Stimulated activated CD8-positive, alpha-beta memory T cell treated with anti-CD3 and anti-CD28 coated beads, Interleukin-12 subunit alpha, Interleukin-12 subunit beta, amount 100 ng/mL, for 1 hour (primary cell): ENCODE measurements at places on chromosomes 3 and 15.
A peak's percentile ranks its signal among the peaks of the same experiment; 100 is the strongest.

GRCh38 chr15:44034933-44035624 is 160.0 kb downstream of the FRMD5 start:
- no peak for DNase-seq

- DNase-seq, result no peak
Observed at GRCh38 chr3:166052440-166052839, 215.2 kb upstream of the BCHE start.

DNA sequence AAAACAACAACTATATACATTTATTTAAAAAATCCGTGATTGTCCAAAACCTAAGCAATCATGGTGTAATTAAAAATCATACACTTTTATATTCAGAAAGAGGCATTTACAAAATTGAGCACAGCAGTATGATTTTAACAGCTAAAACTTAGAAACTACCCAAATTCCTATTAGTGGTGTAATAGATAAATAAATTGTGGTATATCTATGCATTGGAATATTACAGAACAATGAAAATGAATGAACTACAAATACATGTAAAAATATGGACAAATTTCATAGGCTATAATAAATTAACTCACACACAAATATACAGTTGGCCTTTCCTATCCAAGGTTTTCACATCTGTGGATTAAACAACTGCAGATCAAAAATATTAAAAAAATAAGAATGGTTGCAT is 700.5 kb upstream of the ARPP21 start:
- DNase-seq, result no peak

DNA sequence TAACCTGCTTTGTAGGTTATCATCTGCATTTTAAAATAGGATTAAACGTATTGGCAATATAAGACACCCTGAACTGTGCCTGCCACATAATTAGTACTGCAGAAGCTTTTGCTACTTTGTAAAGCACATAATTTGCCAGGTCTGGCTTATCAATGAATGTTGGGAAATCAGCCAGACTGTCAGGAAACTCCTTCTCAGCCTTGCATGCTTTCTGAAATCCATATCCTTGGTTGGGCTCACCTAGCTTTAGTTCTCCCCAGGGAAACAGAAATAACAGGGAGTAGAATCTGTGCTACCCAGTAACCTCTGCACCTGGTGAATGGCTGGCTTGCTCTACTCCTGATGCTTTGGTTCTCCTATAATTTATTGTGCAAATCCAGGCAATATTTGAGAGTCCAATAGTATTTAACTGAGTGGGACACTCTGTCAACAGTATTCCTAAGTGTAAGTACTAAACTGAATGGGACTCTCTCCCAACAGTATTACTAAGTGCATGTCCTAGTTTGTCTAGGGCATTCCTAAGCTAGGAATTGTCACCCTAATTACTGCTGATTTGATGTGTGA is 354.5 kb downstream of the WDR72 start:
- no peak for DNase-seq

DNA sequence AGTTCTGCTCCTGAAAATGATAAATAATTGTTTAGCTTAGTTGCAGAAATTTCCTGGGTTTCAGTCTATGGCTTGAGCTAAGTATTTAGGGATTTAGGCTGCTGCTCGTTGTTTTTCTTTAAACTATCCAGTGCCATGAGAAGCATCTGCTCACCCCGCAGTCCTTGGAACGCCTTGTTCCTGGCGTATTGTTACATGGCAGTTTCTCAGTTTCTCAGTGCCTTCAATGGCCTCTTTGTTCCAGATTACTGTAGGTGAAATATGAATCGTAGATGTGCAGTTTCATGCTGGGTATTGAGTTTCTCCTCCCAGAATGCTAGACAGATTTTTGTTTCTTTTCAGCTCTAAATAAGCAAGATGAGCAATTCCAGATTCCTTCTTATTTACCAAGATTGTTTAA is 269.5 kb upstream of the GBE1 start:
- no peak for DNase-seq

GRCh38 chr3:69823743-69824142 is 84.5 kb downstream of the MITF start:
- DNase-seq, result no peak

DNA sequence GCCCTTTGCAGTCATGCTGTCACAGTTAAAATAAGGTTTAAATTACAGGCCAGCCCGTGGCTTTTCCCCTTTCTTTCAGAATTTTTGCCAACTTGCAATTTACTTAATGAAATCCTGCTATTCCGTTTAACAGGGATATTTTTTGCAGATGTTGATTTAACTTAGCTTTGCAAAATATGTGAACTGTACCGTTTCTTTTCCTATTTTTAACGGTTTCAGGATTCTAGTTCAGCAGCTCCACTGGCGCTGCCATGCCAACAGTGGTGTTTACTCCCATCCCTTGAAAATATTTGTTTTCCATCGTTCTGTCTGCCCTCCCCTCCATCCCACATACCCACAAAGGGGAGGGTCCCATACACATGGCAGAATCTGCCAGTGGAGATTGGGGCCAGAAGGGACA is 54.3 kb downstream of the SMAD6 start:
- DNase-seq, result no peak

GRCh38 chr3:195906865-195907683 is 1.3 kb downstream of the TNK2 start:
- DNase-seq, result peak; percentile 57

GRCh38 chr15:74889390-74889882 is 406 bp upstream of the MPI start:
- no peak for DNase-seq

GRCh38 chr3:184261854-184262763 is 756 bp upstream of the CAMK2N2 start:
- no peak for DNase-seq

DNA sequence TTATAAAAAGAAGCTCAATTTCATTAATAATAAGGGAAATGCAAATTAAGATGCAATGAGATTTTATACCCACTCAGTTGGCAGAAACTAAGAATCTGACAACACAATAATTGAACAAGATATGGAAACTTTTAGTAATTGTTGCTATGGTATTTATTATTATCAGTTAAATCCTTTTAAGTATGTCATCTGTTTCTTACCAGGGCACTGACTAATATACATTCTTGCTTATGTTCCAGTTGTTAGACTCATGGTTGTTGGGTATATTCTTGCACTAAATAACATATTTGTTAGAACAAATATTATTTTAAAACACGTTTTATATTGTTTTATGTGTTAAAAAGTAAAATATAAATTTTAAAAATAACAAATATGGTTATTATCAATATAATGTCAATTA is 690.3 kb downstream of the MECOM start:
- DNase-seq, result no peak

DNA sequence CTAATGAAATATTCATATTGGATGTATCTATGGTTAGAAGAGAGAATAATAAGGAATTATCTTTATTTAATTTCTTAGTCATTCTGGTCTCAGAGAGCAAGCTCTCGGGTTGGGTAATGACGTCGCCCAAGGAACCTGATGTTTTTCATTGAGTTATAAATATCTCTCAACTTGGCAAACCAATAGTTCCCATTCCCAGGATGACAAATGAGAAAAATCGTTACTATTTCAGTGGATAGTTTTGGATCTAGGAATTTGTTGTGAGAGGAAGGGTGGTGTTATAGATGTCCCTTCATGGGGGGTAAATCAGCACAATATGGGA is 162.9 kb upstream of the NR2E3 start:
- no peak for DNase-seq

DNA sequence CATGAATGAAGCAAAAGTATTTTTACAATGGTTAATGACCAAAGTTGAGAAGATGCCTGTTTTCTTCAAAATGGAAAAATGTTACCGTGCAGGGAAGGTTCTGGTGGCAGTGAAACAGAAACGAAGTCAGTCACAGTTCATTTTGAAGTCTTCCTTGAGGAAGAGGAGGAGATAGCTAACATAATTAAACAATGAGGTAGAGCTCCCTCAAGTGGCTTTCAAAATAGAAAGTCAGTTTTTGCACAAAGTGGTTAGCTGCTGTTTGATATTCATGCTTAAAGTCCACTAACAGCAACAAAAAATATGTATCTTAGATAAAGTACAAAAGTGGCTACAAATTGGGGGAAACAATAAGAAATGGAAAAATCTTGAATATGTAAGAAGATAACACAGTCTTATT is 87.3 kb downstream of the TFG start:
- no peak for DNase-seq

GRCh38 chr3:192861972-192862371 is 55.7 kb downstream of the MB21D2 start:
- DNase-seq, result no peak

GRCh38 chr3:152443212-152444023 is 174.7 kb downstream of the MBNL1 start:
- no peak for DNase-seq

GRCh38 chr3:124770336-124771082 is 40.3 kb downstream of the UMPS start:
- no peak for DNase-seq

GRCh38 chr15:83435202-83435601 is 11.9 kb upstream of the SH3GL3 start:
- no peak for DNase-seq

GRCh38 chr15:31098491-31098917 is 3.0 kb downstream of the TRPM1 start:
- no peak for DNase-seq

GRCh38 chr3:188796122-188796631 is 375.6 kb upstream of the TPRG1 start:
- no peak for DNase-seq

DNA sequence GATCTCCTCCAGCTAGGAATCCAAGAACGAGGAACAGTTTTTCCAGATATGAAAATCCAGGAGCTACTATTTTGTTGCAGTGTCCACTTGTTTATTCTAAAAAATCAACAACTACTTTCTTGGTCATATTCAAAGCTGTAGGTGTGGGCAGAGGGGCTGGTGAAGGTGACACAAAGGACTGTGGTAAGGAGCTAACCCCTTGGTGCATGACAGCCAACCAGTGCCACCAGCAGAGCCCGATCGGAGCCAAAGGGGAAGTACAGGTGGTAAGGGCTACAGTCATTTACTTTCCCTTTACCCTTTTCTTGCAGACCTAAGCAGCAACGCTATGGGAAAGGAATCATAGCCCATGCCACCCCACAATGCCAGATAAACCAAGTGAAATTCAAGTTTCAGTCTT is 30.7 kb downstream of the PLA1A start:
- no peak for DNase-seq

DNA sequence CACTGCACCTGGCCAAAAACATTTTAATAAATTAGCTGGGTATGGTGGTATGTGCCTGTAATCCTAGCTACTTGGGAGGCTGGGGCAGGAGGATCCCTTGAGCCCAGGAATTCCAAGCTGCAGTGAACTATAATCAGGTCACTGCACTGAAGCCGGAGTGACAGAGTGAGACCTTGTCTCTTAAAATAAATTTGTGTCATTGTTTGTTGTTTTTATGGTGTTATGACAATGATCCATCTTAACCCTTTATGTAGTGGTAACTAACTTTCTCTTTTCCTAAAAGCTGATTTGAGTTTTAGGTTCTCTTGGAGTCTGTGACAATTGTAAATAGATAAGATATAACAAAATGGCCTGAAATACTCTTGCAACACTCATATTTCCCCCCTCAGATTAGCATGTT is 20.7 kb downstream of the FLNB start:
- DNase-seq, result no peak

DNA sequence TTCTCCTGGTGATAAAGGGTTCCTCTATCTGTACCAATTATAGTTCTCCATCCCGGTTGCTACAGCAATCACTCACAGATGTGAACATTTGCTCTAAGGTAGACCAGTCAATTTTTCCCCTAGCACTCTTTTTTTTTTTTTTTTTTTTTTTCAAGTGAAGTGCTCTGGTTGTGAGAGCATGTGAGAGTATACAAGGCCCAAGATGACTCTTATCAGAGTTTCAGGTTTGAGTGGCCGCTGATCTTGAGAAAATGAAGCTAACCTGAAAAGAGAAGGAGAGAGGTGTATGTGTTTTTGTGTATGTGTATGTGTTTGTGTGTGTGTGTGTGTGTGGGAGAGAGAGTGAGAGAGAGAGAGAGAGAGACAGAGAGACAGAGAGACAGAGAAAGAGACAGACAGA is 44.4 kb upstream of the OTOL1 start:
- DNase-seq, result no peak

- no peak for DNase-seq
Observed at GRCh38 chr3:88542916-88543315, 393.2 kb downstream of the C3orf38 start.

DNA sequence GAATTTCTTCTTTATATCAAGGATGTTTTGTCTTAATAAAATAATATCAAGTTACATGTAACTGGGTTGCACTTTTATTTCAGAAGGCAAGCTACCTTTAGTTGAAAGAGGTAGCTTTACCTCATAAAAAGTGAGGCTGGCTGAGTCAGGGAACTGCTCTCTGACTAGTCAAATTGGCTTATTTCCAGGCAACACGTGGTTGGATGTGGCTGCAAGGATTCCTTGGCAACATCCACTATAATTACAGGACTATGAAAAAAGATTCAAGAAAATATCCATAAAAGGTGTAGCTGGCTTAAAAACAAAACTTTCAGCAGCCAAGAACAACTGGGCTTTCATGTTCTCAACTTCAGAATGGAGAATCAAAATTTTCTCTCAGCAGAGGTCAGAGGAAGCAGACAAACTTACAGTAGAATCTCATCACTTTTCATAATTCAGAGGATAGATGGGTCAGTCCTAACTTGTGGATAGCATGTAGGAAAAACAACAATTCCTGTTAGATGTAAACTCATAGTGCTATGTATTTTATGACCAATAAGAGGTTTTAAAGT is 779.1 kb downstream of the MECOM start:
- no peak for DNase-seq

- no peak for DNase-seq
Observed at GRCh38 chr3:13015286-13016082, 57.7 kb downstream of the IQSEC1 start.

DNA sequence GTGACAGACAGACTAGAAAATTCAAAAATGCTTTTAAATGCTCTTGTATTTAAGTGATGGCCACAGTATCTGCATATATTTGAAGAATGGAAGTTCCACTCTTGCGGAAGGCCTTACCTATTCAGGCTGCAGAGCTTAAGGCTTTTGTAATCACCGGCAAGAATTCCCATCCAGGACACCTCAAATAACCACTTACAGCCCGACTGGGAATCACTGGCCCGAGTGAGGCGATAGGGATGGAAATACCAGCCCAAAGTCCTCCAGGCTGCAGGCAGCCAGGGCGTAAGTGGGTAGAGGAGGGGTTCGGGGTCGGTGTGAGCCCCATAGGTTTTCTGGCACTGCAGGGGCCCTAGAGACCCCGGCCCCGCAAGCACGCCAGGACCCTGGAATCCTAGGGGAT is 9.5 kb downstream of the CMTM7 start:
- DNase-seq, result no peak

DNA sequence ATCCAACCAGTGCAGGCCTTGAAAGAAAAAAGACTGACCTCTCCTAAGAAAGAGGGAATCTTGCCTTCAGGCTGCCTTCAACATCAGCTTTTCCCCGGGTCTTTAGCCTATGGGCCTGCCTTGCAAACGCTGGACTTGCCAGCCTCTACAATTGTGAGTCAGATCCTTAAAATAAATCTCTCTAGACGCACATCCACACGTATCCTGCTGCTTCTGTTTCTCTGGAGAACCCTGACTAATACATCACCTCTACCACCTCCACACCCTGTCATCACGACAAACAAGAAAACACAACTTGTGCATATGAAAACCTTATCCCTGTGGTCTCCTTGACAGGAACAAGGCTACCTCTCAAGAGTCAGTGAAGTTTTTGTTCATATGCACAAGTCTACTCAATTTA is 11.8 kb downstream of the CYFIP1 start:
- no peak for DNase-seq
